Activated naive CD4-positive, alpha-beta T cell treated with anti-CD3 and anti-CD28 coated beads, Interleukin-2, amount 50 U/mL, for 72 hours (primary cell): ENCODE measurements at places on chromosomes 3 and 15. TPM values are rescaled to one million over a fixed set of nuclear protein-coding genes. Genes with fewer than 3 reads are reported as not detected.

DNA sequence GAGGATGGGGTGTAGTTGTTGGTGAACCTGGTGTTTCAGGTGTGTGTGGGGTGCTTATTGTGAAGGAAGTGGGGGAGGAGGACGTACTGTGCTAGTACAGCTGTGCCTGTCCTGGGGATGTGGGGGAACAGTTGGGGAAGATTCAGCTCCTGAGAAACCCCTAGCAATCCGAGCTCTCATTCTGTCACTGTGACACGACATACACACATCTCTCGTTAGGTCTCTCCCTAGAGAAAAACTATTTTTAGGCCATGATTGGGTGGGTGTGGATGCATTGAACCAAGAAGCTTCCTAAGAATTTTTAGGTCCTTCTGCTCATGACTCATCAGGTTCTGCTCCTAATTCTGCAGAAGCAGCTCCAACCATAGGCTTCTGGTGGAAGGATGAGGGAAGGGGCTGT is 54.3 kb downstream of the SLC30A4 start:
- no peak for DNase-seq

DNA sequence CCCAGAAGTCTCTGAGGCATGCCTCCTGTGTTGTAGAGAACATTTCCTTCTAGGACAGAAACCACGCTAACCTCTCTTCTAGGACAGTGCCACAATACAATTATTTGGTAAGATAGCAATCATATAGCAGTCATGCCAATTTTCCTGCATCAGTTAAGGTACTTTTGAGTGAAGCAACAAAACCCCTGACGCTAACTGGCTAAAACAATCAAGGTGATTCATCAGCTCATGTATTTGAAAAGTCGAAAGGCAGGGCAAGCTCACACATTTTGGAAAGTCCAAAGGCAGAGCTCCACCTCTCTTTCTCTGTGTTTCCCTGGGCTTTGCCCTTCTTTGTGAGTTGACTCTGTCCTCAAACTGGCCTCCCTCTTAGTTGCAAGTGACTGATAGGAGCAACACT is 10.1 kb downstream of the TERC start:
- DNase-seq, result no peak

GRCh38 chr3:61824553-61825135 is 263.3 kb downstream of the PTPRG start:
- no peak for DNase-seq

DNA sequence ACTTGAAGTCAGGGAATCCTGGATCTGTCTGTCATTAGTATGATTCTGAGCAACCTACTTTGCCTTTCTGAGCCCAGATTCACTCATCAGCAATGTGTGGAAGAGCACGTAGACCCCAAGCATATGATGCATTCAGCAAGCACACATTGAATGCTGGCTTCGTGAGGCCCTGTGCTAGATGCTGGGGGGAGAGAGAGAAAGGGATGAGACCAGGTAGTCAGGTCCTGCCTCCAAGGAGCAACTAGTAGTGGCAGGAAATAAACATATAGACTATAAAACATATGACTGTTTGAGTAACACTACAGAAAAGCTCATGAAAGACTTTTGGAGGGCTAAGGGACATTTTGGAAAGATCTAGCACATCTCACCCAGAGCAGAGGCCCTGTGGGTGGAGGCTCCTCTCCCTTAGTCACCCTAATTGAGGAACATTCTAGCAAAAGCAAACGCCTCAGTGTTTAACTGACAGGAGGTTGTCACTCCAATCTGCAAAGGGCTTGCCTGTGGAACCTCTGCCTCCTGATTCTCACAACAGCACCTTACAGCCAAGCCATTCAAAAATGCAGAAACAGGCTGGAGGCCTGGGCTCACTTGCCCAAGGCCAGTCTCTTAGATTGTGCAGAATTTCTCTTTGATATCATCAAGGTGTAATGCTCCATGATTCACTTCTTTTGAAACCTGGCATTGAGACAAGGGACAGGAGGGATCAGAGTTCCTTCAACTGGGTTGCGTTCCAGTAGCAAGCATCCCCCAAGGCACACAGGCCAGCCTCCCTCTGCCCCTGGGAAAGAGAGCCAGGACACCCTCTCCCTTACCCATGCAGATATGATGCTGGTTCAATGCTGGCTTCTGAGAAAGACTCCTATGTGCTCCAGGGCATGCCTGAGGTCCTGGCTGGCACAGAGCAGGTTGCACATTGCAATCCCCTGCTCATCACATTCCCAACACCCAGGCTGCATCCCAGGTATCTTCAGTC is 26.1 kb downstream of the STARD5 start:
- no peak for DNase-seq

DNA sequence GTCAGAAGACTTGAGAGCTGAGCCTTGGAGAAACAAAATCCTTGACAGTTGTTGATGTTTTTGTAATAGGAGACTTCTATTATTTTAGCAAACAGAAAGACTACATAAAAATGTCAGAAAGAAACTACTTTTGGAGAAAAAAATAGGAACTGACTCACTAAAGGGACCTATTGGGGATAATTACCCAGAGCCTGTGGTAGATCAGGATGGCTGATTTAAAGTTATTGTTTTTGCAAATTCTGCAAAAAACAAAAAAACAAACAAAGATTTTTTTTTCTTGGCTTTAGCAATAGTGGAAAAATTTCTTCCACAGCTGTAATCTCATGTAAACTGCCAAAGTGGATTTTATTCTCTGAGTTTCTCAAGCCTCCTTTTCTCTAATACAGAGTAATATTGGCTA is 101.5 kb upstream of the SATB1 start:
- DNase-seq, result no peak

GRCh38 chr15:89358435-89358754 is 23.8 kb upstream of the POLG start:
- DNase-seq, result no peak

DNA sequence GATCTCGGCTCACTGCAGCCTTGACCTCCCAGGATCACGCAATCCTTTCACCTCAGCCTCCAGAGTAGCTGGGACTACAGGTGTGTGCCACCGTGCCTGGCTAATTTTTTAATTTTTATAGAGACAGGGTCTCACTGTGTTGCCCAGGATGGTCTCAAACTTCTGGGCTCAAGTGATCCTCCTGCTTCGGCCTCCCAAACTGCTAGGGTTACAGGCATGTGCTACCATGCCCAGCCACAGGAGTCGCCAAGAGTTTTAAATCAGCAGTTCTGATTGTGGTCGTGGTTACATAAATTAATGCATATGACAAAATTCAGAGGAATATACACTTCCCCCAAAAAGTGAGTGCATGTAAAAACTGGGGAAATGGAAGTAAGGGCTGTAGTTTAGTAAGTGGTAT is 32.9 kb downstream of the MEGF11 start:
- DNase-seq, result no peak

DNA sequence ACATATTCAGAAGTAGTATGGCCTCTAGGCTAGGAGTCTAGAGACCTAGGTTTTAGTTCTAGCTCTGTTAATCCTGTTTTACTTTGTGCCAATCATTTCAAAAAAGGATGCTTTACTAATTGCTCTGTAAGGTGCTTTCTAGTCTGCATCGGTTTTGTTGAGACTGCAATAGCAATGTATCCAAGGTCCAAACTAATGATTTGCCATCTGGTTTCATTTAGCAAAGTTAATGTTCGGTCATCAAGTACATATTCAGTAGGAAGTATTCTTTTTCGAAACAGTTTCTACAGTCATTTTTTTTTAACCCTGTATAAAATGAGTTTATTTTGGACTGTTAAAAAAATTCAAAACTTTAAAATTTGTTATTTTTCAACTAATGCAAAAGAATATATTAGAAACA is 2.0 kb upstream of the GALK2 start:
- no peak for DNase-seq

DNA sequence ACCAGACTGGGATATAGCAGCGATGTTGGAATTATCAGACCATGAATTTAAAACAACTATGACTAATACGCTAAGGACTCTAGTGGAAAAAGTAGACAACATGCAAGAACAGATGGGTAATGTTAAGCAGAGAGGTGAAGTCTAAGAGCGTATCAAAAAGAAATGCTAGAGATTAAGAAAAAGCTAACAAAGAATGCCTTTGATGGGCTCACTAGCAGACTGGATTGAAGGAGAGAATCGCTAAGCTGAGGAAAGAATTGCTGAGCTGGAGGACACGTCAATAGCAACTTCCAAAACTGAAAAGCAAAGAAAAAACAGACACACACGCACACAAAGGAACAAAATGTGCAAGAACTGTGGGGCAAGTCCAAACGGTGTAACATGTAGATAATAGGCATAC is 20.0 kb upstream of the CMTM6 start:
- no peak for DNase-seq

GRCh38 chr3:94081884-94082283 is 19.0 kb downstream of the NSUN3 start:
- DNase-seq, result no peak

- no peak for DNase-seq
Measured at GRCh38 chr3:119681279-119681678, 4.1 kb upstream of the COX17 start.

- no peak for DNase-seq
Measured at GRCh38 chr3:25727316-25727715, 55.9 kb downstream of the NGLY1 start.

GRCh38 chr15:68353421-68354135 is 76.0 kb downstream of the FEM1B start:
- DNase-seq, result no peak

DNA sequence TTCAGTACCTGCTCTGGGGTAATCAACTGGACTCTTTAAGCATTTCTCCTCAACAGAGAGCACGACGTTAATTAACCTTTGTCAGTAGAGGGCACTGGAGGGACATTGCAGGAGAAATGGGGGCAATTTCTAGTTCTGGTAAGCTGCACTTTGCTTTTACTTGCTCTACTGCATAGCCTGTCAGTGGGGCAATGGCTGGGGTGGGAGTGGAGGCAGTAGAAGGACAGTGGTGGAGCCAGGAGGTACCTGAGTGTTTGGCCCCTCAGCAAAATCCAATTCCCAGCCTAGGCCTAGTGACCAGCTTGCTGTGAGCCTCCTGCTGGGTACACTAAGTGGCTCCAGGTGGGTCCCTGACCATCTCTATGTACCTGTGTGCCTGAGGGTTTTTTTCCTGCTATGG is 18.3 kb upstream of the MED12L start:
- DNase-seq, result no peak

- peak; percentile 67 for DNase-seq
Measured at GRCh38 chr15:31347067-31347975, 20.7 kb downstream of the KLF13 start.

- DNase-seq, result no peak
Measured at GRCh38 chr3:115624029-115624741, 875 bp downstream of the GAP43 start.

DNA sequence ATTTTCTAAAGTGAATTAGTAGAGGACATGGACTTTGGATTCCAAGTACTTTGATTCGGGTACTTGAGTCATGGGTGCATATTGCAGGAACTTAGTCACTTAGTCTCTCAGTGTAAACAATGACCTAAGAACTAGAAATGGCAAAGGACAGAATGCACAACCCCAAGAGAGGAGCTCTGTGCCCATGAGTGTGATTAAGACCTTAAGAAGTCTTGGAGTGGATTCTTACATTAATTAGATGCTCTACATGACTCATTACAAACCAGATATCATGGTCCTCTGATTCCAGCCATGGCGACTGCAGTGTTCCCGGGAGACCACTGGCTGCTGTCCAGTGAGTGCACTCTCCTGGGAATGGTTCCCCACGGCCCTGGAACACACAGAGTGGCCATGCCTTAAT is 251.5 kb downstream of the GABRG3 start:
- no peak for DNase-seq

DNA sequence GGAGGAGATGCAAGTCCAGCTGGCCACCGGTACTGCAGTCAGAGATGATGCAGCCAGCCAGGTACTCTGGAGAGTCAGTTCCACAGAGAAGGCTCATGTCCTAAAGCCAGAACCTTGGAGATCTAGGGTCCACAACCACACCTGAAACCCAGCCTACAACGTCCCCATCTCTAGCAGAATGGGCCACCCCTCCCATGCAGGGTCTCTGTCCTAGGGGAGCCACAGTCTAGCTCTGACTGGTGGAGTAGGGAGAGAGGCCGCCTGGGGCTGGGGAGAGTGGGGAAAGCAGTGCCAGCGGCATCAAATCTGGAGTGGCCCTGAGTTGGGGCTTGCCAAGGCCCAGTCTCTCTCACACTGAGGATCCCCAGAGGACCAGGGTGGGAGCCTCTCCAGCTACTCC is 43.5 kb downstream of the PTH1R start:
- no peak for DNase-seq

DNA sequence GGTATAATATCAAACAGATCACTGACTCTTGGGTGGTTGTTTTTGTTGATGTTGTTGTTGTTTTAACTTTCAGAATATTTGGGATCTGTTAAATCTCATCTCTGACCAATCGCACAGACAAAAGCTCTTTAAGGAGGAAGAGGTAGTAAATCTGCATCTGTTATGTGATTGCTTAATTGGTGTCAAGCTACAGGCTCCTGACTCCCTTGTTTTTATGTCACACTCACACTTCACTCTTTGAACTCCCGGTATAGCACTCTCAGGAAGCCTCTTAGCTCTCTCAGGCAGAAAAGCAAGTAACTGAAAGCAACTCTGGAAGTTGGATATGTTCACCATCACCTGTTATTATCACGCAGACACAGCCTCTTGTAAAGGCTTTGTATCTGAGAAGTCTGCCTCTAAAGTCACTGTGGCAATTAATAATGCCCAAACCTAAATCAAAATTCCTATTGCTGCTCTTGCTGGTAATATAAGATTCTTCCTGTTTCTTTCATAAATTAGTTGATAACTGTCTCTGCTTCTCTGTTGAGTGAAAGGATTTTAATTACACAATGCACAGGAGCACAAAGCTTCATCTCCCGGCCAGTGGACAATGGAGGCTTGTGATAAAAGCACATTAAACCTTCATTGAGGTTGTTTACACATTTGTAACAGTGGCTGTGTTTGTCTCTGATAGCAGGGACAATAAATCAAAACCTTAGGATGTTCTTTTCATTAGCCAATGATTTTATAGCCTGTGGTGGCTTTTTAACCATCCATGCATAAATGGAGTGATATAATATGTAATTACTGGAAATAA is 576.7 kb downstream of the MFSD1 start:
- DNase-seq, result no peak

DNA sequence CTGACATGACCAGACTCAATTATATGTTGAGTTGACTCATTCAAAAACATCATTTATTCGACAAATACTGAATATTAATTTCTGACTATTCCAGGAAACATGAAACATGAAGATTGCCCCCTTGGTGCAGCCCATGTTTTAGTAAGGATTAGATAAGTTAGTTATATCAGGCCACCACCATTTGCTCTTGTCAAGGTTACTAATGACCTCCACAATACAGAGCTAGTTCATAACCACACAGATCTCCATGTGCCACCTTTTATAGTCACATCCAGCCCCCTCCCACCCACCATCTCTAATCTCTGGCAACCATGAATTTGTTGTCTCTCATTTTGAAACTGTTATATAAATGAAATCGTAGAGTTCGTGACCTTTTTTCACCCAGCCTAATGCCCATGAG is 15.7 kb downstream of the KLHL18 start:
- DNase-seq, result no peak

Gene SERPINI2
- total RNA-seq, result not detected

Gene NUP210
- 147 TPM for total RNA-seq

Gene C3orf70
- not detected for total RNA-seq

Gene FBXW12
- not detected for total RNA-seq

Gene ABHD2
- total RNA-seq, result 44.9 TPM

Gene EFCC1
- 0.18 TPM for total RNA-seq

Gene BAHD1
- total RNA-seq, result 14.6 TPM

Gene CLDN11
- not detected for total RNA-seq

Gene DUOX1
- 0.05 TPM for total RNA-seq

Gene STAB1
- not detected for total RNA-seq

Gene MME
- total RNA-seq, result not detected

Gene GMNC
- total RNA-seq, result not detected

Gene NR2F2
- not detected for total RNA-seq

Gene CYP11A1
- not detected for total RNA-seq

Gene SRGAP3
- 1.9 TPM for total RNA-seq
